ENCODE measurements at places on chromosomes 7 and 10. TPM values are rescaled to one million over a fixed set of nuclear protein-coding genes. Genes with fewer than 3 reads are reported as not detected.

The LDB3 gene
- not detected for total RNA-seq

The JMJD1C gene
- 82.7 TPM for total RNA-seq

The GRM8 gene
- total RNA-seq: 0.09 TPM

The SMARCD3 gene
- total RNA-seq: 4.1 TPM

The ZNF804B gene
- total RNA-seq: not detected

The TWIST1 gene
- 2.8 TPM for total RNA-seq

The NME8 gene
- total RNA-seq: not detected

The SLC16A12 gene
- total RNA-seq: 3.2 TPM

All from endothelial cell of coronary artery (primary cell).